ENCODE measurements at places on chromosomes 6 and 20.

- H3K4me1 ChIP-seq = peaks cover 4% of the 10 kb centered on the region
- H3K36me3 ChIP-seq = peaks cover 52% of the 10 kb centered on the region
- H3K4me3 ChIP-seq = no peak overlapping the region
- no peak for DNase-seq
- peak overlapping the region; percentile 7 for H3K27ac ChIP-seq
- no peaks in the 10 kb centered on the region for H3K27me3 ChIP-seq
Measured at GRCh38 chr20:50124496-50124895, 11.5 kb upstream of the UBE2V1 start.

- peaks cover 8% of the 10 kb centered on the region for H3K4me1 ChIP-seq
- H3K27me3 ChIP-seq = no peaks in the 10 kb centered on the region
- peaks cover 12% of the 10 kb centered on the region for H3K36me3 ChIP-seq
- no peak overlapping the region for H3K4me3 ChIP-seq
- no peak overlapping the region for H3K27ac ChIP-seq
Measured at GRCh38 chr20:17566345-17566744, 3.5 kb upstream of the DSTN start.

- no peak for DNase-seq
- H3K4me3 ChIP-seq = peak overlapping the region; percentile 62
- H3K27me3 ChIP-seq = no peaks in the 10 kb centered on the region
- no peak overlapping the region for H3K27ac ChIP-seq
- H3K36me3 ChIP-seq = peaks cover 15% of the 10 kb centered on the region
Measured at GRCh38 chr6:105398859-105399258, 4.0 kb downstream of the PREP start.

DNA sequence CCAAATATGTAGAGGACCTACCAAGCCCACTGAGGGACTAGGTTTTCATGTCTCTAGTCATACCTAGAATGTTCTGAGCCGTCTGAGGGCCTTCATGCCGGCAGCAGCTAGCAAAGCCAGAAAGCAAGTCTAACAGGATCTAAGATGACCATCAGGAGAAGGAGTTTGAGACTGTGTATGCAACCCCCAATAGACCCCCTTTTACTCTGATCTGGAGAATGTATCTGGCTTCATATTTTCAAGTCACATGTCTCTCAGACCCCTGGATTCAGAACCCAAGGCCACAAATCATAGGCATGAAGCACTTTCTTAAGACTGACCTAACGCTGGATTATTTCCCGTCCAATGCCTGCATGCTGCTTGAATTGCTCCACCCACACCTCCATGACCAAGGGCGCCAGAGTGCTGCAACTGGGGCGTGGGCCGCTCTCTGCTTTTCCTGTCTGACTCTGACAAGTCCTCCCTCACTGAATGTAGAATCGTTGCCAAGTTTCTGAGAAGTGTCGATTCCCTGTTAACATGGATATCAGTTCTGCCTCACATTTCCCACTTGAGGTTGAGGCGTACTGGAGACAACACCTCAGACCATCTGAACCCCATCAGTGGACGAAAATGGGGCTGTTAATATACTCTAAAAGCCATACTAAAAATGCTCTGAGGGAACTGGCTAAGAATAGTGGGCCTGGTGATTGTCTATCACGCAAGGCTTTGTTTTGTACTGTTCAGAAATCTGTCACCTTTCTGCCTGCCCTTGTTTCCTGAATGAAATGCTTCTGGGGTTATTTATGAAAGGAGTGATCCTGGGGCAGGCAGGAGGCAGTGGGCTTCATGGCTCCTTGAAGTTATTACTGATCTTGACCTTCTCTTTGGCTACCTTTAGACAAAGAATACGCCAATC, 23.9 kb upstream of the ASXL1 start:
- H3K4me1 ChIP-seq = peaks cover 30% of the 10 kb centered on the region
- DNase-seq = peak; percentile 46
- no peaks in the 10 kb centered on the region for H3K27me3 ChIP-seq
- peak overlapping the region; percentile 89 for H3K27ac ChIP-seq
- peak overlapping the region; percentile 42 for H3K4me3 ChIP-seq

DNA sequence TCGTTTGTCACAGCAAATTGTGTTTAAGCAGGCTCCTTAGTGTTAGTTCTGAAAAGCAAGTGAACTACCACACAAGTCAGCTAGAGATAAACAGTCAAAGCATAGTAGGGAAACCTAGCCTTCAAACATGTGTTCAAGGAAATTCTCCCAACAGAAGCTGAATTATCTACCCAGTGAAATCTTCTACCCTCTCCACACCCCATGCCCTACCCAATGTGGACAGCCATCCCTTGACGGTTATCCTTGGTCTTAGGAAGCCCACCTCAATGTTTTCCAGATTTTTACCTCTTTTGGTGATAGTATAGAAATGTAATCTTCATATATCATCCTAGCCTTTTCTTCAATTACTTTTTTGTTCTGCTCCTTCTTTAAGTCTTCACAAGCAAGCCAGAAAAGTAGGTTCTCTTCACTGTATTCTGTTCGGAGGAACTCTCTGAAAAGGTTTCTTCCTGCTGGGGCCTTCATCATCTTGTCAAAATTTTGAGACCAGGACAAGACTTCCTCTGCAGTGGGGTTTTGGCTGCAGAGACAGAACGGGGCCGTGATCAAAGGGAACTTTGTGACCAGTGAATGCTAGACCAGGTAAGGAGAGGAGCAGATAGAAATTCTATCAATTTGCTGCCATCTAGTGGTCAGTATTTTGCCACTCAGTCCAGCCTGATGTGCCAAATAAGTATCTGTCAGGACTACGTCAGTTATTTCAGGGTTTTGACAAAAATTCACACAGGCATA, 21.6 kb upstream of the MTRF1L start:
- peaks cover 1% of the 10 kb centered on the region for H3K4me1 ChIP-seq
- H3K36me3 ChIP-seq = no peaks in the 10 kb centered on the region
- no peak overlapping the region for H3K4me3 ChIP-seq
- H3K27me3 ChIP-seq = peaks cover 45% of the 10 kb centered on the region
- DNase-seq = peak; percentile 43

DNA sequence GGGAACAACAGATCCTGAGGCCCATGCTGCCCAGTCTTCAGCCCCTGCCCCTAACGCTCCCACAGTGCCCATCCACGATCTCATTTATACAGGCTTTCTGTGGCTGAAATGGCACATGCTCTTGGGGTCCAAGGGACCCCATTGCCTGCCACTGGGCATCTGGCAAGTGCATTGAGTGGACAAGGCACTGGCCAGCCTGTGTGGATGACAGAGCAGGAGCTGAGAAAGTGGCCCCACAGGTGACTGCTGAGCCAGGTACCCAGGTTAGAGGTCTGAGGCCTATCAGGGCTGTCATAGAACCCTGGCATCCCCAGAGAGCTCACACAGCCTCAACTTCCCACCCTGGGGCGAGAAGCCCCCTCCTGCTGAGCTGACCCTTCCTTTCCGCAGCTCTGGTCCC, 86.0 kb upstream of the NXT1 start:
- peaks cover 15% of the 10 kb centered on the region for H3K27me3 ChIP-seq
- no peaks in the 10 kb centered on the region for H3K36me3 ChIP-seq
- H3K4me3 ChIP-seq = no peak overlapping the region
- H3K27ac ChIP-seq = no peak overlapping the region
- DNase-seq = no peak

- DNase-seq = no peak
- peaks cover 2% of the 10 kb centered on the region for H3K36me3 ChIP-seq
- no peak overlapping the region for H3K4me3 ChIP-seq
- H3K27me3 ChIP-seq = peaks cover 17% of the 10 kb centered on the region
Measured at GRCh38 chr6:33755070-33755869, 8.6 kb upstream of the IP6K3 start.

DNA sequence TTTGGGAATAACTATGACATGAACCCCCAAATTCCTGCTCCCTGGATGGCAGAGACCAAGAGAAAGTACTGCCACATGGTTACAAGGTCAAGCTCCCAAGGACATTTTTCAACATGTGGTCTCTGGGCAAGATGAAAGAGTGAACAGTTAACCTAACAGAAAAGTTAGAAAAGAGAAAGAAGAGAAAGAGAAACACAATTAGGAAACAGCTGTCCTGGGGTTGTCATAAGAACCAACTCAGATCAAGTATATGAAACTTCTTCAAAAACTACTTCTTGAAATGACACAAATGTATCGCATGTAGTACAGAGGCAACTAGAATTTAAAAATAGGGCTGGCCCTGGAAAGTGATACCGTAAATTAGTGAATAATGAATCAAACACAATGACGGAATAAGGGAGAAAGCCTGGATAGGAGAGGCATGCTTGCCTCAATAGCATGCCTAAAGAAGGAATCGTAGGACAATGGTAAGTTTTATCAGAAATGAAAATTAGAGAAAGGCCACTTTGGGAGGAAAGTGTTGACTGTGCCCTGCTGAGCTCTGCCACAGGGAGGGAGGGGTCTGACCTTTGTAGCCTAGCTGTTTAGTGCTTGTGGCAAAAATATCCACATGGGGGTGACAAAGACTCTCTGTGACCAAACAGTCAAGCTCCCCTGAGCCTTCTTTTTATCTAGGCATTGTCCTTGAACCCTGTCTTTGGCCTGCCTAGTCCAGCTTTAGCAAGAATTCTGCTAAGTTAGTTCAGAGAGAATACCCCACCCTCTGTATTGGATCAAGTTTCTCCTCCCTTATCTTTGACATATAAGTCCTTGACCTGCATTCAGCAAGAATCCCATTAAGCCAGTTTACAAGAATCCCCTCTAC, 4.3 kb upstream of the DCBLD1 start:
- peaks cover 11% of the 10 kb centered on the region for H3K4me1 ChIP-seq
- peak; percentile 21 for DNase-seq
- no peak overlapping the region for H3K27ac ChIP-seq
- no peak overlapping the region for H3K4me3 ChIP-seq

GRCh38 chr6:101058296-101058695, 177.2 kb upstream of the ASCC3 start:
- no peaks in the 10 kb centered on the region for H3K36me3 ChIP-seq
- H3K27me3 ChIP-seq = no peaks in the 10 kb centered on the region
- no peak overlapping the region for H3K4me3 ChIP-seq
- no peaks in the 10 kb centered on the region for H3K4me1 ChIP-seq
- H3K27ac ChIP-seq = no peak overlapping the region

DNA sequence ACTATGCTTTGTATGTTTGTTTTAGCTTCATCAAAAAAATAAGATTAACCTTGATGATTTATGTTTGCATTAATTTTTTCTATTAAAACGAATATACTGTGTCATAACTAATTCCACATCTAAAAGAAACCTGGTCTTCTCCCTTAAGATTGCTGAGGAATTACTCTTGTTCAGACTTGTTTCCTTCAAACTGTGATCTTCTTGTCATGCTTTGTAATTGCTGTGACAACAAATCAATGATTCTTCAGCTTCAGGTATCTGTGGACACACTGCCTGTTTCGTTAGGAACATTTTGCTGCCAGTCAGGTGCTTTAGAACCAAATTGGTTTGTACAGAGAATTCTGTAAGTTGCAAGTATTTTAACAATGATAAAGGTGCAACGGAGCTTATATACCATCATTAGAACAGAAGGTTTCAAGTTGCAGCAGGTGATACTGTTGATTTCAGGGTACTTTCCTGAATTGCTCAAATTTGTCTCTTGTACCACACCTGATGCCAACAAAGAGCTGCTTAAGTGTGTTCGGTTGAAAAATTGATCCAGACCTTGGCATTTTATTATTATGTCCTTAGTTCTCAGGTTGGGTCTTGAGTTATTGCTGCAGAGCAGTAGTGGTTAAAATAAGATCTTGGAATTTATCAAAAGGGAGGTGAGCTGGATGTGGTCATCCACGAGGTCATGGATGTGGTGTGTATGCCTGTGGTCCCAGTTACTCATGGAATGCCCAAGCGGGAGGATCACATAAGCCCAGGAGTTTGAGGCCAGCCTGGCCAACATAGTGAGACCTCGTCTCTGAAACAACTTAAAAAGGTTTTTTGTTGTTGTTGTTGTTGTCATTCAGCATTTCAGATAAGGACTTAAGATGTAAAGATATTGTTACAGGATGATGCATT, 19.5 kb downstream of the SYTL3 start:
- no peak for DNase-seq
- H3K4me3 ChIP-seq = no peak overlapping the region
- no peak overlapping the region for H3K27ac ChIP-seq
- H3K4me1 ChIP-seq = peaks cover 10% of the 10 kb centered on the region
- no peaks in the 10 kb centered on the region for H3K27me3 ChIP-seq

DNA sequence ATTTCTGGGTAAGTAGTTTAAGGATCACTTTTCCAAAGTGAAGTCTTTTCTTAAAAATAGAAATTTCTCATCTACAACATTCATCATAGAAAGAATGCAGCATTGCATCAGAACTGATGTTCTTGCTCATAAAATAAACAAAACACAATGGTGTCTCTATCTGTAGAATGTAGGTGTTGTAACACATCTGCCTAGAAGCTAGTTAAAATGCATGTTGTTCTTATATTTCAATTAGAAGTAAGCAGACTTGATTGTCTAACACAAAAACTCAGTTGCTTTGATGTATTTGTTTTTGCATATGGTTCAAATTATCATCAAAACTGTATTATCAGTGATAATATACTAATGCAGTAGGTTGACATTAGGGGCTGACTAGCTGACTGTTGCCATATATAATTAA, 654.7 kb upstream of the FLRT3 start:
- H3K27ac ChIP-seq = no peak overlapping the region
- H3K36me3 ChIP-seq = no peaks in the 10 kb centered on the region
- no peak overlapping the region for H3K4me3 ChIP-seq

GRCh38 chr6:113306552-113307145, 550.5 kb upstream of the MARCKS start:
- H3K27ac ChIP-seq = no peak overlapping the region
- no peaks in the 10 kb centered on the region for H3K4me1 ChIP-seq
- no peak overlapping the region for H3K4me3 ChIP-seq
- no peaks in the 10 kb centered on the region for H3K36me3 ChIP-seq
- no peaks in the 10 kb centered on the region for H3K27me3 ChIP-seq
